ENCODE measurements at places on chromosomes 6 and 20. TPM values are rescaled to one million over a fixed set of nuclear protein-coding genes. Genes with fewer than 3 reads are reported as not detected.

GRCh38 chr6:157139054-157139708 lies 184.1 kb downstream of the TMEM242 start:
- DNase-seq, result no peak

DNA sequence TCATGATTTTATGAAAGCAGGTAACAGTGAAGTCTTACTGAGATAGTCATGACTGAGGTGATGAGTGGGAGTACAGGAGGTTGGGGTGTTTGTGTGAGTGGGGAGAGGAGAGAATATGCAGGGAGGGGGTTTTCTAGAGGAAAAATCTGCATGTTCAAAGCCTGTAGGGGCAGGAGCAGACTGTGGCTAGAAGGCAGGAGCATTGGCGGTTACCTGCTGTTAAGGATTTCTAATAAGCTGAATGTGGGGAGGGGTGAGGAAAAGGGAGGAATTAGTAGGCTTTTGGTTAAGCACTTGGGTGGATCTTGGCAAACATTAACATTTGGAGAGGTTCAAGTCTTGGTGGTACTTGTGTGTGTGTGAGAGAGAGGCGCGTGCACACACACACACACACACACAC lies 70.8 kb downstream of the EYA4 start:
- no peak for DNase-seq

- no peak for DNase-seq
Observed at GRCh38 chr20:57840066-57840465, 130.3 kb upstream of the PMEPA1 start.

Gene SIGLEC1
- total RNA-seq, result 1.3 TPM

DNA sequence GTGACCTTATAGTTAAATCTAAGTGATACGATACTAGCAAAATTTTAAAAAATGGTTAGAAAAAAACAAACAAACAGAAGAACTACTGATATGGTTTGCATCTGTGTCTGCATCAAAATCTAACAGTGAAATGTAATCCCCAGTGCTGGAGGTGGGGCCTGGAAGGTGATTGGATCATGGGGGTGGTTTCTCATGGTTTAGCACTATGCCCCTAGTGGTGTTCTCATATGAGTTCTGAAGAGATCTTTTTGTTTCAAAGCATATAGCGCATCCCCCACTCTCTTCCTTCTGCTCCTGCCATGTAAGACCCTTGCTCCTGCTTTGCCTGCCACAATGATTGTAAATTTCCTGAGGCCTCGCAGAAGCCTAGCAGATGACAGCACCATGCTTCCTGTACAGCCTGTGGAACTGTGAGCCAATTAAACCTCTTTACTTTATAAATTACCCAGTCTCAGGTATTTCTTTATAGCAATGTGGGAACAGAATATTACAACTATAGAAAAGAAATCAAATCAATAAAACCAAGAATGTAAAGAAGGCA lies 5.4 kb downstream of the FBXL4 start:
- no peak for DNase-seq

All from myocyte (in vitro differentiated cells).